ENCODE measurements at places on chromosomes 7 and 10.

DNA sequence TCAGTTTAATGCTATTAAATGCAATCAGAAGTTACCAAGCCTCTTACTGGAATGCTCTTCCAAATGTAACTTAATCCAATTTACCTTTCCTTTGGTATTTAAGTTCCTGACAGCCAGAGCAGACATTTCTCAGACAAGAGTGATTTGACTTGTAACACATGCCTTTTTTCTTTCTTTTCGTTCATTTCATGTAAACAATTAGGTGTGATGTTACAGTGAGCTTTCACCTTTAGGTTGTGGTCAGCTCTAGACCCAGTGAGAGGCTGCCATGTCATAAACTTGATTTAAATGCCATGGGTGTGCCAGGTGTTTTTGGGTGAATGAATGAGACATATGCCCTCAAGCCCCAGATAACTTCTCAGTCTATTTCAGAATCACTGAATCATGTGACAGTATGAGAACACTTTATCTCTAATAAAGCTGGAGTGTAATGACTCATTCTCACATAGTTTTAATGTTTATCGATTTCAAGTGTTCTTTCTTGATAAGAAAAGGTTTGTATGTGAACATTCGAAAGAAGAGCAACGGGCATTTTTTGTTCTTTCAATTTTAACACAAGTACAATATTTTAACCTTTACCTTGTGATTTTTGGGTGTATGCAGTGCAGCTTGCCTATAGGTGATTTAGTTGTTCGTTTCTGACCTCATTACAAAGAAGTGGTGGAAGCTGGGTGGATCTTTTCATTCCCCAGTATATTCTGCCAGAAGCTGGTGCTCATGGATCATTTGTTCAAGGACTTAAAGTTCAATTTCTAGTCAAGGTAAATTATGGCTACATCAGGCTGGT, 61.5 kb downstream of the CHN2 start:
- DNase-seq, result no peak

- DNase-seq, result peak; percentile 92
Measured at GRCh38 chr10:68153473-68154210, 44.4 kb downstream of the MYPN start.

- DNase-seq, result no peak
Measured at GRCh38 chr7:90917539-90917938, 321.4 kb downstream of the CDK14 start.

DNA sequence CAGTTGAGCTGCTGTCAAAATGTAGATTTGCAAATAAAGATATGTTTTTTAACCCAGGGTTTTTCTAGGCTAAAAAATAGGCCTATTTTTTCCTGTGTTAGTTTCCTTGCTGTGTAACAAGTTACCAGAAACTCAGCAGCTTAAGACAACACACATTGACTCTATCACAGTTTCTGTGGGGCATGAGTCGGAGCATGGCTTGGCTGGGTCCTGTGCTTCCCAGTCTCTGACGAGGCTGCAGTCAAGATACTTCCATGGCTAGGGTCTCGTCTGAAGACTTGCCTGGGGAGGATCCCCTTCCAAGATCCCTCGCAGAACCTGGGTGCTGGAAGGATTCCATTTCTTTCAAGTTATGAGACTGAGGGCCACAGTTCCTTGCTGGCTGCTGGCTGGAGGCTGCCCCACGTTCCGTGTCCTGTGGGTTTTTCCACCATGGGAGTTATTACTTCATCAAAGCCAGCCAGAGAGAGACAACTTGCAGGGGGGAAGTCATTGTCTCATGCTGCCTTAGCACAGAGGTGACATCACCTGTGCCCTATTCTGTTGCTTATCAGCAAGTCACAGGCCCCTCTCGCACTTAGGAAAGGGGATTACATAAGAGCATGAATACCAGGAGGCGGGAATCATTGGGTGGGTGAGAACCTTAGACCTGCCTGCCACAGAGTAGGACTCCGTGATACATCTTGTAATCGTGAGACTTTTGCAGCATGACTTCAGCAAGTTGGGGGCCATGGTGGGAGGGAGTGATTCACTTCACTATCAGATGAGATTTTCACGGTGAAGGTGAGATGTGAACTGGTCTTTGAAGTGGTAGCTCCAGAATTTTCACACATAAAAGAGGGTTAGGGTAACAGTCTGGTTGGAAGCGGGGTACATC, 77.9 kb downstream of the CCNY start:
- DNase-seq, result no peak

DNA sequence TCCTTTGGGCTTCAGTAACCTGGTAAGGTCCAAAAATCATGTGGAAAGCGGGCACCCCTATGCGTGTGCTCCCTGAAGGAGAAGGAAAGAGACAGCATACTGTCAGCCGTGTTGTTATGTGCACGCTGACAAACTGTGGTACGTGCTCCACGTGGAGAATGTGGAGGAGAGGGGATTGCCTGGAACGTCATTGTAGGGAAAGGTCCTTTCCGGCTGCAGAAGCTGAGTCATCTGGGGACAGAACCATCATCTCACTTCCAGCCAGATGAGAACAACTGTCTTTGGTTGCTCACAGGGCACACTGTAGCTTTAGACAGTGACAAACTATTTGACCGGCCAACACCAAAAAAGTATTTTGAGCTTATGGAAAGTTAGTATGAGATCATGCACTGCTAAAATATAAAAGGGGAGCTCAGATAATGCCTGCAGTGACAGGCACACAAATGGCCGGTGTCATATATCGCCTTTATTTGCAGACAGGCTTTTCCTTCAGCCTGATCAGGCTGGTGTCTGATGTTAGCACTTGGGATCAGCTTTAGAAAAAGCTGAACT, 38.8 kb upstream of the GRB10 start:
- DNase-seq, result no peak

DNA sequence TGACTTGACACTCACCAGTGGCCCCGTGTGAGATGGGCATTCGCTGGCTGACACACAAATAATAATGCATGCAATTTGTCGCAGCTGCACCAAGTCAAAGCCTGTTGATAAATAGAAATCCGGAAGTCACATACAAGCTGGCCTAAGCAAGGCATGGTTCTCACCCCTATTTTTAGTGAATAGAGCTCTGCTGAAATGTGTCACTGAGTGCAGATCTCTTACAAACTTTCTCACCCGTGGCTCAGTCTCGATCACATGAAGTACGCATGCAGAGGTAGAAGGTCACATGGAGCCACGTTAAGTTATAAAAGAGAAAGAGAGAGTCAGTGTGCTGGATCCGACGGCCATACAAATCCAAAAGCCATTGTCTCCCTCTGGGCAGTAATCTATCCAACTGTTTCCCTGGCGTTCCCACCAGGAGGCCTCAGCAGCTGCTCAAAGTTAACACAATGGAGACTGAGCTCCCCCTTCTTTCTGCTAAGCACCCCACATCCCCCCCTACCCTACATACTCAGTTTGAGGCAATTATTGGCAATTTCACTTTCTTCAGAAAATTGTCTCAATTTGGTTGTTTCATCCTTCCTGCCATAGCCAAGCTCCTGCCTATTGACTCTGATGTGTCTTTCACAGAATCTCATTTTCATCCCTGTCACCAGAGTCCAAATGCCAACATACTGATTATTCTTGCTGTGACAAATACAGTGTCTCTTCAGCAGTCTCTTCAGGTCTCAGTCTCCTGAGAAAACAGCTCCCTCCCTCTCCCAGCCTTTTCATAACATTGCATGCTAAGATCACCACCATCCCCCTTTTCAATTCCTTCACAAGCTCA, 473.3 kb upstream of the NRP1 start:
- no peak for DNase-seq

DNA sequence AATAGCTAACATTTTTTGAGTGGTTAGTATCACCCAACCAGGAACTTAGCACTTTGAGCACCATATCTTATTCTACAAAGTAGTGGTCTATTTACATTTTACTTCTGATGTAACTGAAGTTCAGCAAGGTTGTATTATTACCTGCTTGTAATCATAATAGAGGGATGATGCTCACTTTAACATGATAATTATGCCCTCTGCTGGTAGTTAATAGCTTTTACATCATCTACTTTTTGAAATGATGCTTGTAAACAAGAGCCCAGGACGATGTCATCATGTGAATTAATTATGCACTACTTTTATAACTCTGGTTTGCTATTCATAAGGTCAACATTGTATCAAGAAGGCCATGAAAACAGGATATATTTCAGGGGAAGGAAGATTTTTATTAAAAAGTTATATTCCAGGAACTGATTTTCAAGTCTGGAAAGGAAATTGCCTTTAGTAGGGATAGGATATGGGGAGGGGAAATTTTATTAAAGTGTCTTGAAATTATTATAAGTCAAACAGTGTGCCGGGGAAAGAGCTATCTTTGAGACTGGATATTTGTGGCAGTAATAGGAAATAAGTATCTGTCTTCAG, 80.3 kb upstream of the SCIN start:
- DNase-seq, result no peak

- no peak for DNase-seq
Measured at GRCh38 chr7:19834566-19834965, 61.1 kb upstream of the TMEM196 start.

DNA sequence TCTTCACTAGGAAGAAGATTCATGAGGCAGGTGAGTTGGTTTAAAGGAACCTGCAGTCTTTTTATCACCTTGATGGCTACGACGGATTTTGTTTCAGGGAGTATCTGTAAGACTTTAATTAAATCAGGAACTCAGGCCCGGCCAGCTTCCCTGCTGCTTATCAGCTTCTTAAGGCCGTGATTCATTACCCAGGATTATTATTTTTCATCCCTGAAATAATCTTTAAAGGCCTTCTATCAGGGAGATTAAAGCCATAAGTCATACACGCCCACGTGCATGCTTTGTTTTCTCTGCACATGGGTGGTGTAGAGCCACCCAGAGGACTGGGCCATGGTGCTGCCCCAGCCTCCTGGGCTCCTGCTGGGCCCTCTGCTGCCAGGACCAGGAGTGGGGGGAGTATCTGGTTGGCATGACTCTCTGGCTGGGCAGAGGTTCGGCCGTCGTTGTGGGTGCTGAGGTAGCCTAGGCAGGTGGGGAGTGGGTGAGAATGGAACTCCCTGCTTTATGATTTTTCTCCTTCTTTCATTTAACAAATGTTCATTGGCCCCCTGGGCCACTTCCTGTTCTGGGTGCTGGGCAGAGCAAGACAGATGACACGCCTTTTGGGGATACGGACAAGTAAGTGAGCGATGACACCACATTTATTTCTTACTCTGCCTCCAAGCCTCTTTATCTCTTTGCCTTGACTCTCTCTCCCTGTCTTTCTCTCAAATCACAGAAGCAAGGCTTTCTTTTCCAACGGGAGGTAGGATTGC, 39.0 kb upstream of the PCBD1 start:
- no peak for DNase-seq

GRCh38 chr10:44013981-44014380, 365.3 kb upstream of the ZNF32 start:
- no peak for DNase-seq

- peak; percentile 47 for DNase-seq
Measured at GRCh38 chr7:105011141-105011830, 2.7 kb upstream of the KMT2E start.

- DNase-seq, result no peak
Measured at GRCh38 chr7:140525743-140526142, 46.4 kb upstream of the MKRN1 start.

DNA sequence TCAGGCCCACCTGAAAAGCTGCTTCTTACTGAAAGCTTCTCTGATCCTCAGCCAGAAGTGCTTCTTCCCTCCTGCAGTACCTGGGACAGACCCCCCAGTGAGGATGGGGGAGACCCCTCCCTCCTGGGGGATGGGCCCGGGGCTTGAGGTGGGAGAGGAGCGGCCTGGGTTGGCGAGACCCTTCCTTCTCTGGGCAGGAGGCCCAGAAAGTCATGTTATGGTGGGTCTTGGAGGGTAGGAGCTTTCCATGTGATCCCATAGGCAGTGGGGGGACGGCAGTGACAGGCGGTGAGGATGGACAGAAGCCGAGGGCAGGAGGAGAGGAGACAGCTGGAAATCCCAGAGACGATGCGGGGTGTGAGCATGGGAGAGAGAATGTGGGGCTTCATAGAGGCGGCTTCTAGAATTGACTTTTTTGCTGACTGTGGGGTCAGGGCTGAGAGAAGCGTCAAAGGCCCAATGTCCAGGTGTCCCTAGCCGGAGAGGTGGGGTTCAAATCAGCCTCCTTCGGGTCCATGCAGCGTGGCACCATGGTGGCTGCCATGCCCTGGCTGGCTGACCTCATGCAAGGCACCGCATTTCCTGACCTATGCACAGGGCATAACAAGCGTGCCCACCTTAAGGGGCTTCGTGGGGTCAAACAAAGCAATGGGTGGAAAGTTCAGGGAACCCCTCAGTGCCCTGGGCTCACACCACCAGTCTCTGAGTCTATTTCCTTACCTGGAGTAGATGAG, 154.0 kb downstream of the UBE2H start:
- DNase-seq, result no peak

DNA sequence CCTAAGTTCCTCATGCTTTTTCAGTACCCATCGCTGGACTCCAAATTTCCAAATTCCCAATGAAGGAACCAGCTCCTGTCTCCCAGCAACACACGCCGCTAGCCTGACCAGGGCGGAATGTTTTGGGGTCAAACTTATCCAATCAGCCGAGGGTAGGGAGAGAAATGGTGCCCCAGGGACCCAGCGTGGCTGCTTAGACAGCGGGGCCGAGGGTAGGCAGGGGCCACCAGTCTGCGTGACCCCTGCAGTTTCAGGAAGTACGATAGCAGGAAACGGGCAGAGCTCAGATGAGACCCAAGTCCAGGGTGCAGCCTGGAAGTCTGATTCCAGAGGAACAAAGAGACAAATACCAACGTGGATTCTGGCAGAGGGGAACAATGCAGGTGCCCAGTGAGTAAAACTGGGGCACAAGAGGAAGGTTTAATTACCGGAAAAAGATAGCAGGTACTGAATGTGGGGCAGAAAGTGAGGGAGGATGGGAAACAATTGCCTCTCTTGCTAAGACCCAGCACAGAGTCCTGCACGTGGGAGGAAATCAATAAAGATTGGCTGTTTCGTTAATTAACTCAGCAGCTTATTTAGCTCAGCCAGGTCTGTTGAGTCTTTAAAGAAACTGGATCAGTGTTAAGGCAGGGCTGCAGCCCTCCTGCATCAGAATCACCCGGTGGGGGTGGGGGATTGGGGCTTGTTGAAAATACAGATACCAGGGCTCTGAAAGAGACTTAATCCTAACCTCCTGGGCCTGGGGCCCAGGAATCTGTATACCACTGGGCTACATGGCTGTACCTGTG, 50.4 kb upstream of the NFE2L3 start:
- DNase-seq, result no peak

GRCh38 chr10:124340033-124340760, 78.5 kb downstream of the OAT start:
- peak; percentile 80 for DNase-seq

DNA sequence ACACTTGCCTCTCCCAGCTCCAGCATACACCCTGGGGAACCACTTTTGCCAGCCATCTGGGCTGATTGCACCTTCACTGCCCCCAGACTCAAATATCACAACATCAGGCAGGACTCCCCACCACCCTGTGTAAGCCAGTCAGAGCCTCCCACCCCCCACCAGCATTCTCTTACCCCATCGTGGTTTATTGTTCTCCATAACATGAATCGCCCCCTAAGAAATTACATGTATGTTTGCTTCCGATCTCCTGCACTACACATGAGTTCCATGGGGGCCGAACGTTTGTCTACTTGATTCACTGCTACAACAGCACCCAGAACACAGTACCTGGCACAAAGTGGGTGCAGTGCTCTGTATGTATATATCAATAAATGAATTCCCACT, 39.4 kb downstream of the CREB3L2 start:
- DNase-seq, result no peak
